ENCODE measurements at places on chromosomes 1 and 21. TPM values are rescaled to one million over a fixed set of nuclear protein-coding genes. Genes with fewer than 3 reads are reported as not detected.

C1orf210 gene
- not detected for total RNA-seq

ANKRD35 gene
- total RNA-seq: not detected

CCDC185 gene
- total RNA-seq: not detected

CD1B gene
- total RNA-seq: not detected

RAD54L gene
- total RNA-seq: 10.9 TPM

GPR52 gene
- not detected for total RNA-seq
